NCI-H1105 treated with DMSO at 0.1 percent for 48 hours (cell line): ENCODE measurements at places on chromosomes 11 and 22.

GRCh38 chr11:11499300-11499699, 122.5 kb downstream of the GALNT18 start:
- no peak for DNase-seq

GRCh38 chr11:83864412-83865057, 578.4 kb upstream of the CCDC90B start:
- DNase-seq: no peak

GRCh38 chr11:117687776-117688175, 109.2 kb downstream of the DSCAML1 start:
- no peak for DNase-seq

GRCh38 chr22:26559961-26560575, 29.9 kb downstream of the TPST2 start:
- no peak for DNase-seq

GRCh38 chr22:19713650-19714311, 522 bp upstream of the SEPTIN5 start:
- no peak for DNase-seq

GRCh38 chr11:105100206-105100605, 39.4 kb downstream of the CARD18 start:
- no peak for DNase-seq

GRCh38 chr11:120296554-120296953, 28.5 kb upstream of the TLCD5 start:
- DNase-seq: no peak

- DNase-seq: no peak
Measured at GRCh38 chr22:37708580-37709444, 12.0 kb downstream of the TRIOBP start.

- peak; percentile 95 for DNase-seq
Measured at GRCh38 chr11:93221539-93221938, 23.7 kb upstream of the SLC36A4 start.

- DNase-seq: no peak
Measured at GRCh38 chr22:29226351-29226981, 20.8 kb downstream of the EMID1 start.

DNA sequence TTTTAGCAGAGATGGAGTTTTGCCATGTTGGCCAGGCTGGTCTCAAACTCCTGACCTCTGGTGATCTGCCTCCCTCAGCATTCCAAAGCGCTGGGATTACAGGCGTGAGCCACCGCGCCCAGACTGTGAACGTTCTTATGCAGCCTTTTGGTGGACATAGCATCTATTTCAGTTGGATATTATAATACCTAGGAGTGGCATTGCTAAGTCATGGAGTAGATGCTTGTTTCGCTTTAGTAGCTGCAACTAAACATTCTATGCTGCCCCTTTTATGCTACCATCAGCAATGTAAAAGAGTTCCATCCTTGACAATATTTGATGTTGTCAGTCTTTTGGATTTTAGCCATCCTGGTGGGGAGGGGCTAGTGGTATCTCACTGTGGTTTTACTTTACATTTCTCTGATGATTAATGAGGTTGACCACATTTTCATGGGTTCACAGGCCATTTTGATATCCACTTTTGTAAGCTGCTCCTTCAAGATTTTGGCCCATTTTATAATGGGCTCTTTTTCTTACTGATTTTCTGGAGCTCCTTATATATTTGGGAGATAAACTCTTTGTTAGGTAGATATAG, 16.5 kb upstream of the APOBEC3A start:
- DNase-seq: no peak

- DNase-seq: no peak
Measured at GRCh38 chr11:128776424-128777284, 82.8 kb downstream of the FLI1 start.

DNA sequence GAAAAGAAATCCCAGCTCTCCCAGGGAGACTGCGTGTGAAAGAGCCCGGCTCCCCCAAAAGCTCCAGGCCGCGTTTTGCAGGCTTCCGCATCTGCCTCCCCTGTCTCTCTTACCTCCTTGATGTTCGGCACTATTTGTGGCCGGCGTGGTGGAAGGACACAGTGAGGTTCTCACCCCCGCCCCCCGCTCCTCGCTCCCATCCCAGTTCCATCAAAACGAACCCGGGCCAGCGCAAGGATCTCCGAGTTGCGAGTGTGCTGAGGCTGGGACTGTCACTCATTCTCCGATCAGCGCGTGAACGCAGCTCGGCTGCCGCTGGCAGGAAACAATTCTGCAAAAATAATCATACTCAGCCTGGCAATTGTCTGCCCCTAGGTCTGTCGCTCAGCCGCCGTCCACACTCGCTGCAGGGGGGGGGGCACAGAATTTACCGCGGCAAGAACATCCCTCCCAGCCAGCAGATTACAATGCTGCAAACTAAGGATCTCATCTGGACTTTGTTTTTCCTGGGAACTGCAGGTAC, at the start of gene NCAM1:
NCAM1 (plus strand) TSS at position 275 of the 523 bp plus-strand sequence.
- DNase-seq: peak; percentile 96

- DNase-seq: no peak
Measured at GRCh38 chr11:45532546-45532945, 132.9 kb downstream of the CHST1 start.

DNA sequence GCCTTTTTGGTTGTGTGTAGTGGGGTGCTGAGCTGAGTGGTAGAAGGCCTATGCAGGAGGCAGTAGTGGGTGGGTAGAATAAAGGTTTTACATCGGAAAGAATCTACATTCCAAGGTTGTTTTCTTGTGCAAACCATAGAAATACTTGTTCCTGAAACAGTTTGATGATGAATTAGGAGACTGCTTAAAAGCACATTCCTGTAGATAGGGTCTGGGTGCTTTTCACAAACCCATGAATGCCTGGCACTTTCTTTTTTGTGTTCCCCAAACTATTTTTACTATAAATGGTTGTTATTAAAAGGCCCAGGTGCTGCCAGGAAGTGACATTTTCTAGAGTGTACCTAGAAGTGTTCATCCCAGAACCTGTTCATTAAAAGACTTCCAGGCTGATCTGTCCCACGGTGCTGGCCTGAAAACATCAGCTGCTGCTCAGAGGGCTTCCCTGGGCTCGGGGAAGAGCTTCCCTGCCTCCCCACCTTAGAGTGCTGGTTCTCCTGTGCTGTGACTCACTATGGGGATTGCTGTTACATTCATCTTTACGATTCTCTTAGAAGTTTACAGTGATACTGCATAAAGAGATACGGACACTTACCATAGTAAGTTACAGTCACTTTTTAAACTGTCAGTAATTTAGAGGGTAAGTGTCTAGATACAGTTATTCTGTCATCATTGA, 27.9 kb downstream of the PPFIA1 start:
- no peak for DNase-seq

GRCh38 chr22:43891360-43892182, at the start of gene PNPLA5:
Gene PNPLA5, minus strand, starts transcription at chr22:43892013. Its CDS starts 133 bp downstream, at chr22:43891880.
- DNase-seq: no peak

DNA sequence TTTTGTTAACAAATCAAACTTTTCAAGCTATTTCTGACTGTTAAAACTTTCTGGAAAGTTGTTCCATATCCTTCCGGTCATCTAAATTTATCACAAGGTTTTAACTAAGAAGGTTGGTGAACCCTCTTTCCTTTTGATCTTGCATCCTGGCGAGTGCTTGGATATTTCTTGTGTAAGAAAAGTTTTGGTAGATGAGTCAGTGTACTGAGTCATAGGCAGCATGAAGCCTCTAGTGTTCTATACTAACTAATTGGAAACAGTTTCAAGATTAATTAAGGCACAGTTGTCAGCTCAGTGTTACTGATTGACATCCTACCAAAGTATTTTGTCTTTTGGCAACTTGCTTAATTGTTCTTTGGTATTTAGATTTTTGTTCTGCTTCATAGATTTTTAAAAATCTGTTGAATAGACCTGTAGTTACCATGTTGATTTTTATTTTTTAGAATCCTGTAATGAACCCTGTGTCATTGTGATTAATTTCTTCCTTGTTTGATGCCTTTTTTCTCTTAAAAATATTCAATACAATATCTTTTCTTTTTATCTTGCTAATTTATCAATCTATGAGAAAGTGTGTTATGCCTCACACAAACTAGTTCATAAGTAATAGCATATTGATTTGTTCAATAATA, 38.0 kb downstream of the METTL15 start:
- DNase-seq: no peak

DNA sequence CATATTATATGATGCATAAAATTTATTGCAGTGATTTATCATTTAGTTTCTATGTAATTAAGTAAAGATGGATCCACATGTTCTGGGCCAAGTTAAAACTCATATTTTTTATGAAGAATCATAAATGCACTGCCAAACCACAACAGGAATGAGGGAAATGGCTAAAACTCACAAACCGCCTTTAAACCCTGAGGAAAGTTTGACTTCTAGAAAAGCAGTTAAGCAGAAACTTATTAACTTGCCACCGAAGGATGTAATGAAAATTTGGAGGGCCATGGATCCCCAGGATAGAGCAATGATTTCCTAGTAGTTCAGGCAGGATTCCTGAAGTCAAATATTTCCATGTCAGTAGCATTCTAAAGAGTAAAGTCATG, 218.3 kb upstream of the CTSC start:
- no peak for DNase-seq

DNA sequence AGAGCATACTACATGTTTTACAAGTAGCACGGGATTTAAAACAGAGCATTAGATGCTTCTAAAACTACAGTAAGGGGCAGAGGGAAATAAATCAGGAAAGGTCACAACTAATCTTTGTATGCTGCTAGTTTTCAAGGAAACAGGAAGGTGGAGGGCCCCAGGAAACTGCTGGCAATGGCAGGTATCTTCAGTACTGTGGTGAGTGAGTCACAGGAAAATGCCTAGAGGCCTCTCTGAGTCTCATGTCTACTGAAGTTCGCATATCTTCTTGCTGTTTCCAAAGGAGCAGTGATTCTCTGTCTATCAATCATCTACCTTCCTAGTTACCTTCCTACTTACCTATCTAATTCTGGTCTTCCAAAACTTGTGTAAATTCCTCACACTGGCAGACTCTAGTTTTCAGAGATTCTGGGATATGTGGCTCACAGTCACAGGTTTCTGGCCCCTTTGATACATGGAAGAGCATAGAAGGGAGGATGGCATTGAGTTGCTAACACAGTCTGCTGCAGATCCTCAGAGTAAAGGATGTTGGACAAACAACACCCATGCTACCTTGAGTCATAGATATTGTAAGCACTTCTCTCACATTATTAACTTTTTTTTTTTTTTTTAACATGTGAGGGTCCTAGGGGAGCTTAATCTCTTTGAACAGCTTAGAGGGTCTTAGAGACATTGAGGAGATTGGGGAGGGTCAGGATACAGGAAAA, 58.8 kb upstream of the SYN3 start:
- no peak for DNase-seq

DNA sequence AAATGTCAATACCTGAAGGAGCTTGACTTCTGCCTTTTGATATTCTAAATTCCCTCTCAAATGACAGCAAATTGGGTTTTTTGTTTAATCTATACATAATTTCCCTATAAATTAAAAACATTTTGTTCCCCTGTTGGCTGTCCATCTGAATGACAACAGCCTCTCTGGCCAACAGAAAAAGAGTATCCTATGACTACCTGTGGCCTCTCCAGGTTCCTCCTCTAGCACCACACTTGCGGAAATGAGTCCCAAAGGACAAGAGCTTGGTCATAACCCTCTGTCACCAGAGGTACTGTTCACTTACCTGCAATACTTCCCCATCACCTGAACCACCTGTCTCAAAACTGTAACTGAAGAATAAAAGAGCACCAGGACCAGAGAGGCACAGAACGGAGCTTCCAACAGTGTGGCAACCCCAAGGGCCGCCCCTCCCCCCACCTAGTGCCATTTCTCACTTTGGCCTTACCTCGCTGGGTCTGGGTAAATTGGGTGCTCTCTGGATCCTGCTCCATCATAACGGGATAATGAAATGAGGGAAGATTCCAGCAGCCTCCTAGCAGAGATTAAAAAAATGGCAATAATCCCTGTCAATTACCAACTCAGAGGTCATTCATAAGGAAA, 81.5 kb downstream of the AMBRA1 start:
- no peak for DNase-seq

DNA sequence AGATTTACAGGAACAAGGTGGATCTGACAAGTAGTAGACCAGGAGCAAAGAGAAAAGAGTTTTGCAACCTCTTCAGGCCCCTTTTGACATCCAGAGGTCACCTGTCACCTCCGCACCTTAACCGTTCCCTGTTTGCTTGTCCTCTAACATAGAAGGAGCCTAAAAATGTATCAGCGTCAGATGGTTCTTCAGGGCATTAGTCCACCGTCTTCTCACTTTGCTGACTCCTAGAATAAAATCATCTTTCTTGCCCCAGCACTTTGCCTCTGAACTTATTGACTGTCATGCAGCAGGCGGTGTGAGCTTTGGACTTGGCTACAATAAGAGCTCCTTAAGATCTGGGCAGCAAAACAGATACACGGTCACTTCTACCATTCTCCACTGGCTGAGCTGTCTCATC, 339.7 kb upstream of the B3GAT1 start:
- no peak for DNase-seq

DNA sequence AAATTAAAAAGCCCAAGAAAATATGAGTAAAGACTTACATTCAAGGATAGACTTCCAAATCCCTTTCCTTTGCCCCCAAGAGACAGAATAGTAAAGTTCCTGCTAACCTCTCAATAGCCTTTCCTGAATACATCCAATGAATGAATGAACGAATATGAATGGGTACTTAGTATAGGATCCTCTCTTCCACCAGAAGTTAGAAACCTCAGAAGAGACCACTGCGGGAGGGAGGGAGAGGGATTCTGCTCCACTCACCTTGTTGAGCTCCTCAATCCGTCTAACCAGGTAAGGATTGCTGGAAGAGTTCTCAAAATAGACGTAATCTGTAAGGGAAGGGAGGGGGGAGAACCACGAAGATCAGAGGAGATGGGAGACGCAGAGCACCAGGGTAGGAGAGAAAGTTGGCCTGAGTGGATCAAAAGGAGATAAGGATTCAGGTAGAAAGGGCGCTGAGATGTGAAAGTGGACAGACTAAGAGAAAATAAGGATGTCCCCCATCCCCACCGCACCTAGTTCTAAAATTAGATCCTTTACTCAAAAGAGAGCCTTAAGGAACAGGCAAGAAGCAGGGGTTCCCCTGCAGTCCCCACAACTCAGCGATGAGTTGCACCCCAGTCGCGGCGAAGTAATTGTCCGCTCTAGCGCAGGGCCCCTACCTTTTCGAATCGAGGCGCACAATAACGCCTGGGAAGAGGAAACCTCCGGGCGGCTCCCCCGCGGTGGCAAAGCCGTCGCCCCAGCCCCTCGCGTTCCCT, 1.1 kb downstream of the MTA2 start:
- DNase-seq: no peak

GRCh38 chr11:61587541-61587941, 6.7 kb upstream of the SYT7 start:
- no peak for DNase-seq
